ENCODE measurements at places on chromosomes 6 and 20. TPM values are rescaled to one million over a fixed set of nuclear protein-coding genes. Genes with fewer than 3 reads are reported as not detected.

Gene BMP7
- total RNA-seq: 16.8 TPM

Gene KCNK17
- 0.51 TPM for total RNA-seq

Gene TMEM244
- total RNA-seq: not detected

Gene NHLRC1
- 2.7 TPM for total RNA-seq

Gene VSX1
- total RNA-seq: not detected

Gene ELOVL4
- total RNA-seq: 5.8 TPM

Measured in prostate gland (tissue), 2 donors.